ENCODE measurements at places on chromosomes 6 and 20. TPM values are rescaled to one million over a fixed set of nuclear protein-coding genes. Genes with fewer than 3 reads are reported as not detected.

Gene PFDN4
- total RNA-seq: 42.9 TPM

Gene PLEKHG1
- 7.7 TPM for total RNA-seq

Gene FNDC11
- 0.08 TPM for total RNA-seq

Gene C20orf144
- total RNA-seq: 0.21 TPM

Gene TREML1
- not detected for total RNA-seq

Gene TMEM244
- total RNA-seq: not detected

Gene SSR1
- 161 TPM for total RNA-seq

Gene DBNDD2
- 10.6 TPM for total RNA-seq

Gene TCF15
- total RNA-seq: not detected

Gene COL9A3
- total RNA-seq: not detected

Gene BIRC7
- not detected for total RNA-seq

Gene SRC
- 2.3 TPM for total RNA-seq

Gene CPXM1
- 1.6 TPM for total RNA-seq

Gene MTFR2
- total RNA-seq: 23.2 TPM

Gene ZNF337
- 11.7 TPM for total RNA-seq

Gene THBS2
- total RNA-seq: not detected

Gene NR2E1
- total RNA-seq: not detected
